Glomerular endothelial cell (primary cell): ENCODE measurements at places on chromosomes 1 and 21.

GRCh38 chr1:207429963-207430362 is 24.2 kb upstream of the CR2 start:
- DNase-seq, result no peak

GRCh38 chr1:212605441-212606394 is 2.8 kb upstream of the ATF3 start:
- no peak for DNase-seq

DNA sequence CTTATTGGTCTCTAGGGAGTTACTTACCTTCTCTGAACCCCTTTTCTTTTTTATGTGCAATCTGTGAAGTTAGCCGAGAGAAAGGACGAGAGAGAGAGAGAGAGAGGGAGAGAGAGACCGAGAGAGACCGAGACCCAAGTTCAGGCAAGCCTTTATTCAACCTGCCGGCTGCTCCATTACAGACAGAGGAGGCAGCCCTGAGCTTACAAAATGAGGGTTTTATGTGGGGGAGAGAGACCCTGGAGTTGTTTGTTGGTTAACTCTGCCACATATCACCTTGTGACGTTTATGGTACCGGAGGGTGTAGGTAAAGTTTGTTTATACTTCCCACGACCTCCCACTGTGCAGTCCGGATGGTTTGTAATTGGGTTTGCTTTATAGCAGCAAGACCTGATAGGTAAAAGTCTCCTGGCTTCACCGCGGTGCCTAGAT is 1.5 kb upstream of the MCOLN3 start:
- no peak for DNase-seq

DNA sequence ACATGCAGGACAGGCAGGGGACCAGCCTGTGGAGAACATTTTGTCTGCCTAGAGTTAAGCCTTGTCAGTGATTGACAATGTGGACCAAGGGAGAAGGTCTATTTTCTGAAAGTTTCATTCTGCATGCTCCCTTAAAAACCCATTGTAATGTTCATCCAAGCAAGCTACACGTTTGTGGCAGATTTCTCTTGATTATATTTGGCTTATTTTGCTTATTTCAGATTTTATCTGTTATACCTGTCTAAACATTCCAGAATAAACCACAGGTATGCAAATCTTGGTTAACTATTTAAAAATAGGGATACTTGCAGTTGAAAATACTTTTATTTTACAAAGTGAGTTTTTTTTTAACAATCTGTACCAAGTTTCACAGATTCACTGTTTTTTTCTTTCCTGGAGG is 78.2 kb upstream of the F3 start:
- no peak for DNase-seq

DNA sequence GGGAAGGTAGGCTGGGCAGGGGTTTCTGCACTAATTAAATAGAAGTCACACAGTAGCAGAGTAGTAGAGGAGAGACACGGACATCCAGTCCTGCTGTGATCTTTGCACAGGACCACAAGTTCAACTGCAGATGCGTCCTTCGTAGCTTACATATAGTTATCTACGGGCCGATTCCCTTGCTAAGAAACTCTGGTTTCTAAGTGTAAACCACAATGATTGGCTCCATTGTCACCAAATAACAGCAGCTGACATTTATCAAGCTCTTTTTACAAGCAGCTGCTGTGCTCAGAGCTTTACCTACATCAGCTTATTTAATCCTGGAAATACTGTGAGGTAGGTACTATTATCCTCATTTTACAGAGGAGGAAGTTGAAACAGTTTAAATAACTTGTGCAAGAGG is 3.1 kb downstream of the SLC45A3 start:
- DNase-seq, result no peak

GRCh38 chr1:18528616-18529015 is 47.9 kb downstream of the KLHDC7A start:
- no peak for DNase-seq

- no peak for DNase-seq
Measured at GRCh38 chr21:18369115-18369514, 34.5 kb downstream of the TMPRSS15 start.

GRCh38 chr1:94550396-94550795 is 8.8 kb upstream of the F3 start:
- no peak for DNase-seq

DNA sequence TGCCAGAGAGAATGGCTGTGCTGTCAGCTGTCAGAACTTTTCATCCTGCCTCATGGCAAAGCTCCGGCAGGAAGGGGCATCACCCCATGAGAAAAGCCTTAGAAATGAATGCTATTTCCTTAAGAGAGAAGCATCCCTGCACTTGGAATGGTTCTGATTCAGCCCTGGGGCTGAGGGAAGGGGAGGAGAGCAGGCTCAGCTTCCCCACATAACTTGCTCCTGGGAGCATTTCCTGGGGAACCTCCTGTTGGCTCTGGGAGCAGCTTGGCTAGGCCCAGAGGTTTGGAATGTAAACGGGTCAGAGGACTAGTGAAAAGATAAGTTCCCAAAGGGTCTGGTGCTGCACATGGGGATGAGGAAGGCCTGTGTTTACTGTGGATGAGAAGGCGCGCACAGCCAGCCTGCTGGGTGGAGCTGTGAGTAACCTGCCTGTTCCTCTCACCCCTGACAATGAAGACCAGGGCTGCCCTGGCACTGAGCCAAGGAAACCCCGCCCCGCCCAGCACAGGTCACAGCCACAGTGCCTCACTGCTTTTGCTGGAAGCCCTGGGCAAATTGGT is 5.0 kb downstream of the PRELP start:
- peak; percentile 4 for DNase-seq

DNA sequence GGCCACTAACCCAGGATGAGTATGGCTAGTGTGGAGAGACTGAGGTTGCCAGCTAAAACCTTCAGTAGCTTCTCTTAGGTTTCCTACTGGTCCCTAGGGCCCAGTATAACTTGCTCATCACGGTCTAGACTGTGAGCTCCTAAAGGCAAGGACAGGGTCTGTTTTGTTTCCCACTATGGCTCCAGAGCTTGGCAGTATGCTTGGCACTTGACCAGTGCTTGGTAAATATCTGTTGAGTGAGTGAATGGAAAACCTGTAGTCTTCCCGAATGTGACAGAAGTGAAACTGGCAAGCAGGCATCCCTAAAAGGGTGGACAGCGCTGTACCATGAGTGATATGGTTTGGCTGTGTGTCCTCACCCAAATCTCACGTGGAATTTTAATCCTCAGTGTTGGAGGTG is 13.1 kb upstream of the PARS2 start:
- DNase-seq, result no peak

- DNase-seq, result no peak
Measured at GRCh38 chr1:200918006-200918405, 23.3 kb downstream of the INAVA start.

GRCh38 chr1:178684111-178684510 is 40.9 kb upstream of the RALGPS2 start:
- DNase-seq, result no peak

DNA sequence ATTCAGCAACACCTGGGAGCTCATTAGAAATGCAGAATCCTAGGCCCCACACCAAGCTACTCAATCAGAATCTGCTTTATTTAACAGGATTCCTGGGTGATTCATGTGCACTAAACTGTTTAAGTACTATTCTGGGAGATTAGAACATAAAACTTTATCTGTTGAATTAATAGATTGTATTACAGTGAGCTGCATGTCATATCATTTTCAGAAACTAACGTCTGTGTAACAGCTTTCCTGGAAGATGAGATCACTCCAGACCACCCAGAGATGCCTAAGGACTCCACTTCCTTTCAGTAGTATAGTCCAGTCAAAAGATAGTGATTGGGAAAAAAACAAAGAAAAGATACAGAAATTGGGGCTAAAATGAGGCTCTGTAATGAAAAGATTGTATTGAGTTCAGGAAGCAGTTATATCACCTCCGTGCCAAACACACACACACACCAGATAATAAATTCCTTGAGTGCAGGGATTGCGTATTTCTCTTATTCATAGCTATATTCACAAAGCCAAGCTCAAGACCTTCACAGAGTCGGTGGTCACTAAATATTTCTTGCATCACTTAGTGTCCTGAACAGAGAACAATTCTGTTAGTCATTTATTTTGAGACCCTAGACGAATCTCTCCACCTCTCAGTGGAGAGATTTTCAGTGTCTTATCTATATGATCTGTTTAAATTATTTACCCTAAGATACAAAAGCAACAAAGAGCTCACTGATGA is 178.2 kb downstream of the DSCAM start:
- DNase-seq, result no peak

- DNase-seq, result peak; percentile 69
Measured at GRCh38 chr1:150926097-150926741, at the start of gene SETDB1. Gene SETDB1 (plus strand): TSS chr1:150926363. CDS start chr1:150927715, 1,352 bp downstream.

- DNase-seq, result no peak
Measured at GRCh38 chr1:69567652-69568420, at the start of gene LRRC7. Gene LRRC7 (plus strand): TSS chr1:69567922. CDS start chr1:69568640, 718 bp downstream.

DNA sequence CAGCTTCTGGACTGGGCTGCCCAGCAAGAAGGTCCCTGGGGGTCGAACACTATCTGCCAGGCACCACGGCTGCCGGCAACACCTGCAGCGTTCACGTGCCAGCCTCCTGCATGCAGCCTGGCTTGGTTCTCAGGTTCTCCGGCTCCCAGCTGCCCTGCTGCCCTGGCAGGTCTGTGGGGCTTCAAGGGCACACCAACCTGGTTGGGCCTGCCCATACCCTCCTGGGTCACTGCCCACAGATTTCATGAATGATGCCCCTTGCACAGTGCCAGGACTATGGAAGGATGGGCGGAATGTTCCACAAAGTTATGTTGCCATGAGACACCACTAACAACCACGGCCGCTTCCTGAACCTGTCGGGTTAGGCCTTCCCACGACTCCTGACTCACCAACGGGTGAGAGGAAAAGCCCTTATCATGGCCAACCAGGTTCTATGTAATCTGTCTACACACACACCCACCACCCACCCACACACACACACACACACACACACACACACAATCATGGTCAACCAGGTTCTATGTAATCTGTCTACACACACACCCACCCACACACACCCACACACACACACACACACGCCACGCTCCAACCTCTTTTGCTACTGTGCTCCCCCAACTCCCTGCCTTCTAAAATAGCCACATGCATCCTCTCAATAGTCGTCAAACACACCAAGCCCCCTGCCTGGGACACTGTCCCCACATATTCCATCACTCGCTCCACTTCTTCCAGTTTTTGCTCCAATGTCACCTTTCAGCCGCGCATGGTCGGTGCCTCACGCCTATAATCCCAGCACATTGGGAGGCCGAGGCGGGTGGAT is 32.2 kb downstream of the HSPG2 start:
- DNase-seq, result peak; percentile 96

GRCh38 chr1:9809100-9809510 is 14.7 kb downstream of the CLSTN1 start:
- no peak for DNase-seq

DNA sequence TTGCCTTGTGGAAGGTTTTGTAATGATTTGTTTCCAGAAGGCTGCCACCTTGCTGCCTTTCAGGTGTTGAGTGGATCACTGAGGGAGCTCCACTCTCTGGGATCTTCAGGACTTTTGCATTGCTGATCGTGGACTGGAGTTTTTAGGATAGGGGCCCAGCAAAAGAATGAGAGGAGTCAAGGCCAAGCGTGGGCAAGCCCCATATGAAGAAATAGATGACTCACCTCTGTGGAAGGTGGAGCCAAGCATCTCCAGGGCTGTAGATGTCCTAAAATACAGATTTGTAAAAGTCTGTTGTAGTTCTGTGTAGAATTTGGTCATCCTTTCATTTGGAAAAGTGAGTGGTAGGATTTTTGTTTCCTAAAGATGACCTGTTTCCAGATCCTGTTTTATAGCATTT is 67.0 kb downstream of the ST3GAL3 start:
- DNase-seq, result no peak

- DNase-seq, result no peak
Measured at GRCh38 chr1:205077158-205077933, 6.9 kb downstream of the TMEM81 start.

DNA sequence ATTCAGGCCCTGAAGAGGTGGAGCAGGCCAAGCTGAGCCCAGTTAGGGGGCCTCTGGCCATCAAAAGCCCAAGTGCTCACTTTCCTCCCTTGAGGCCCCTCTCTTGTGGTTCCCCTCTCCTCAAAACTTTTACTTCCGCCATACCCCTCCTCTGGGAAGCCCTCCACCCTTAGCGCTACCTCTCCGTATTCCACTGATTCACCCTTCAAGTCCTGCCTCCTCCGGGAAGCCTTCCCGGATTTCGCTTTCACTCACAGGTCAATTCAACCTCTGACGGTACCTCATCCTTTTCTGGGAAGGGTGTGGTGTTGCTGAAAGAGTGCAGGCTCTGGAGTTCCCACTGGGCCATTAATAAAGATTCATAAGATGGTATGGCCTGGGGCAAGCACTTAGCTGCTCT is 19.1 kb downstream of the SPOCD1 start:
- no peak for DNase-seq

GRCh38 chr1:87437663-87438295 is 109.1 kb downstream of the LMO4 start:
- DNase-seq, result no peak

DNA sequence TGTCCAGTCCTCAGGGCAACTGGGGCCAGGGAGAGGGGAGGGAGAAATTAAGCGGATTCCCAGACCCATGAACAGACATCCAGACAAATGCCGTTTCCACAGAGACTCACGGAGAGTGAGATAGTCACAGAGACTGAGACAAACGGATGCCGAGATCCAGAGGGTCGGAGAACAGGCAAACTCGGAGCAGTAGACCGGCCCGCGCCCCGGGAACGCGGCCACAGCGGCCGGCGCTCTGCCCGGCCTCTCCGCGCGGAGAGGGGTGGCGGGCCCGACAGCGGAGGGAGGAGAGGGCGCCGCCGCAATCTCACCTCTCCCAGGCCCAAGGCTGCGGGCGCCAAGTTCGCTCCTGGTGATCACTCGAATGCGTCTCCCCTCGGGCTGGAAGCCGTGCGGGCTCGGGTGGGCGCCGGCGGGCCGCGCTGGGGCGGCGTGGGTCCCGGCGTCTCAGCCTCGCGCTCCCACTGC is 831 bp upstream of the FOXD2 start:
- no peak for DNase-seq

DNA sequence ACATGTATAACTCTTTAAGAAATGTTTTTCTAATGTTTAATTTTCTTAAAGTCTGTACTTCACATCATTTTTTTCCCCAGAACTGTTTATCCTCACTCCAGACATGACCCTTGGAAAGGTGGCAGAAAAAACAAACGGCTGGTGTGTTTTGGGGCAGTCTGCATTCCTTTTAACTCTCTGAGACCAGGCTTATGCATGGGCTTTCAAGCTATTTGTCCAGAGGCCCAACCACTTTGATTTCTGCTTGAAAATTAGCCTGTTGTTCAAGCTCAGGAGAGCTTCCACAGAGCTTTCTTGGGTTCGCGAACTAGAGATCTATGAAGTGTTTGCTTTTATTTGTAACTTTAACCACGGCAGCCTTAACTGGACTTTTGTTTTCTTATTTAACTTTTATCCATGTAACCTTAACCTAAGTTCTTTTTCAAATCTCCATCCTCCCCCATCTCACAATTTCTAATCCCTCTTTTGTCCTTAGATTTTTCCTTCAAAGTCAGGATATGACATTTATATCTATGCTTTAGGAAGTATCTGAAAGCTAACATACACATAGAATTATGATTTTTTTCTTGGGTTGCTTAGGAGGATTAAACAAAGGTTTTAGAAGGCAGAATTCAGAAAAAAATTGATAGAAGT is 111.8 kb downstream of the FGGY start:
- DNase-seq, result no peak
